ENCODE measurements at places on chromosomes 7 and 10. TPM values are rescaled to one million over a fixed set of nuclear protein-coding genes. Genes with fewer than 3 reads are reported as not detected.

- no peak overlapping the region for H3K4me3 ChIP-seq
- peaks cover 4% of the 10 kb centered on the region for H3K27me3 ChIP-seq
- no peak overlapping the region for H3K27ac ChIP-seq
These were observed 14.3 kb downstream of the GHRHR start for GRCh38 chr7:30977896-30978564.

DNA sequence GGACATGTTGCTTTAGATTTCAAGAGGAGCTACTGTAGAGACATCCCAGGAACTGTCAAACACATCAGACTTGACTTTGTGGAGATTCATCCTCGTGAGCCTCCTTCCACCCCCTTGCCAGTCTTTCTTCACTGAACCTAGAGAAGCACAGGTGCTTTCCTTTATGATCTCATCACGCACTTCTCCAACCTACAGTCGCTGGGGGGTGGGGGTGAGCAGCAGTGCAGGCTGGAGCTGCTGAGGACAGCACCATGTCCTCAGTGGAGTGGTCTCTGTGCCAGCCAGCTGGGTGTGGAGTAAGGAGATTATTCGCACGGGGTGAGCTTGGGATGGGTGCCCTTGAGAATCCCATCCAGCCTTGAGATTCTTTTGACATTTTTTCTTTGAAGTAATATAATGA is 88.1 kb downstream of the VOPP1 start:
- peaks cover 3% of the 10 kb centered on the region for H3K36me3 ChIP-seq
- H3K4me1 ChIP-seq: peaks cover 7% of the 10 kb centered on the region
- no peak for DNase-seq

DNA sequence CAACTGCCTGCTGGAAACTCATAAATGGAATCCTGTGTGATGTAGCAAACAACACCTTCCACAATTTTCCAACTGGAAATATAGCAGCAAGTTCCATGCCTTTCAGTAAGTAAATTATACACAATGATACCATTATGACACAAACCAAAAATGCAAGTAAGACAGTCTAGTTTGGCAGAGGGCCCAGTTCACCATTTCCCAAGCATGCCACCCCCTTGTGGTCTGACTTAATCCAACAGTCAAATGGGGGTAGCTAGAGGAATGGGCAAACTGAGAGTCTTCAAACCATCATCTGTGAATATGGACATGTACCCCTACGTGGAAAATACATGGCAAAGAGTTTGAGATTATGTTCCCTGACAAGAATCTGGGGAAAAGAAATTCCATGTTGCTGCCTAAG is 137.6 kb upstream of the VWC2 start:
- no peak overlapping the region for H3K4me3 ChIP-seq
- H3K36me3 ChIP-seq: no peaks in the 10 kb centered on the region
- no peak overlapping the region for H3K27ac ChIP-seq
- peaks cover 8% of the 10 kb centered on the region for H3K4me1 ChIP-seq

GRCh38 chr10:49595713-49596492 is 14.2 kb upstream of the SLC18A3 start:
- no peak overlapping the region for H3K4me3 ChIP-seq
- H3K36me3 ChIP-seq: no peaks in the 10 kb centered on the region
- no peak for DNase-seq
- peaks cover 3% of the 10 kb centered on the region for H3K27me3 ChIP-seq
- no peaks in the 10 kb centered on the region for H3K4me1 ChIP-seq
- no peak overlapping the region for H3K27ac ChIP-seq

The ZNF487 gene
- 5.9 TPM for total RNA-seq

The CRYGN gene
- total RNA-seq: 0.09 TPM

DNA sequence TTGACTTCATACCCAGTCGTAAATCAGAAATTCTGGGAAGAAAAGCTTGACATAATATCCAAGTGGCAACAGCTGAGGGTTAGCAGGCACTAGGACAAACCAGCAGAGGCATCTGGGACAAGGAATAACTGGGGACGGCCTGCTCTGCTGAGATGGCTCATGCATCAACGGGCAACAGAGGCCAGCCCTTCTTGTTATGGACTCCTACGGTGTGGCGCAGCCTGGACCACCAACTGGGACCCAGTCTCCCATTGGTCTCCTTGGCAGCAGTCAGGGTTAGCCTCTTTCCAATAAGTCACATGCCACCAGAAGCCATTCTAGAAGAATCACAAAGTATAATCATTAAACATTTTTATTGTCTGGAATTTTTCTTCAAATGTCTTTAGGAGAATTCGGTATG is 15.0 kb downstream of the FGFR2 start:
- no peak overlapping the region for H3K4me3 ChIP-seq
- peaks cover 19% of the 10 kb centered on the region for H3K27me3 ChIP-seq
- H3K27ac ChIP-seq: no peak overlapping the region
- no peaks in the 10 kb centered on the region for H3K36me3 ChIP-seq

GRCh38 chr10:88857831-88858230 is 6.2 kb upstream of the ANKRD22 start:
- DNase-seq: no peak
- no peaks in the 10 kb centered on the region for H3K27me3 ChIP-seq
- no peak overlapping the region for H3K27ac ChIP-seq

Data from muscle of leg (tissue), 16 donors.